ENCODE measurements at places on chromosomes 16 and 17.
A peak's percentile ranks its signal among the peaks of the same experiment; 100 is the strongest.

GRCh38 chr16:88743693-88744576 is 37.6 kb downstream of the CTU2 start:
- DNase-seq, result peak; percentile 30

DNA sequence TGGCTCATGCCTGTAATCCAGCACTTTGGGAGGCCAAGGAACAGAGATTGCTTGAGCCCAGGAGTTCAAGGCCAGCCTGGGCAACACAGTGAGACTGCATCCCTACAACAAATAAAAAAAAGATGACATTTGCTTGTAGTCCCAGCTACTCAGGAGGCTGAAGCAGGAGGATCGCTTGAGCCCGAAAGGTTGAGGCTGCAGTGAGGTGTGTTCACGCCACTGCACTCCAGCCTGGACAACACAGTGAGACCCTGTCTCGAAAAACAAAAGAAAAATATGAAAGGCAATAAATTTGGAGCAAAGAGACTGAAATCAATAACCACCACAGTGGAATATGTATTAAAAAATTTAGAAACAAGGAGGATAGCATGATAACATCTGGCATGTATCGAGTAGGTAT is 143.8 kb upstream of the RBL2 start:
- no peak for DNase-seq

- no peak for DNase-seq
These were observed 17.2 kb downstream of the TMEM114 start for GRCh38 chr16:8572919-8573724.

- DNase-seq, result no peak
These were observed 61.4 kb downstream of the ZNF18 start for GRCh38 chr17:11935734-11936406.

DNA sequence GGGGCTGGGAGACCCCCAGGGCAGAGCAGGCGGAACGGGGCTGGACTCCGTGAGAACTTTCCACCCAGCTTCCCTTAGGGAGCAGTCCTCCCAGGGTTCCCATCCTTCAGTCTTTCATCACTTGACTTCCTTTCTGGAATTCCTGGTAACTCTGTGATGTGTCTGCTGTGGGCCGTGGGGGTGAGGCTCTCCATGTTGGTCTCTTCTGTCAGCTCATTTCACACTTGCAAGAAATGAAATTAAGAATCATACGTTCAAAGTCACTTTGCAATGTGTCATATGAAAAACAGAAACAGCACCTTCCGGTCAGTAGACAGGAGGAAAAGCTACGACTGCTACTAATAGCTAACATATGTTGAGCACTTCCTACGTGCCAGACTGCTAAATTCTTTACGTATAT is 5.4 kb upstream of the BBS2 start:
- DNase-seq, result no peak

DNA sequence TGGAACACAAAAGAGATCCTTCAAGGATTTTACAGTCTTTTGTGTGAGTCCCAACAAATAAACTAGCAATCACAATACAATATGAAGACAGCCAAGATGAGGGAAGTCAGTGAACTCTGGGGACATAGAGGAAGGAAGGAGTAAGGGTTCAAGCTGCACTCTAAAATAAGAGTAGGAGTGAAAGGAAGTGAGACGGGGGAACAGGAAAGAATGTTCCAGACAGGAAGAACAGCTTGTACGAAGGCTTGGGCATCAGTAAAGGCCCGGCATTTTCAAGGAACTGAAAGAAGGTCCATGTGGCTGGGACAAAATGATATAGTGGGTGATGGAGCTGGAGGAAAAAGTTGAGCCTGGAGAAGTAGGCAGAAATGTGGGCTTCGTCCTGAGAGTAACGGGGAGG is 4.5 kb downstream of the CCL17 start:
- no peak for DNase-seq

DNA sequence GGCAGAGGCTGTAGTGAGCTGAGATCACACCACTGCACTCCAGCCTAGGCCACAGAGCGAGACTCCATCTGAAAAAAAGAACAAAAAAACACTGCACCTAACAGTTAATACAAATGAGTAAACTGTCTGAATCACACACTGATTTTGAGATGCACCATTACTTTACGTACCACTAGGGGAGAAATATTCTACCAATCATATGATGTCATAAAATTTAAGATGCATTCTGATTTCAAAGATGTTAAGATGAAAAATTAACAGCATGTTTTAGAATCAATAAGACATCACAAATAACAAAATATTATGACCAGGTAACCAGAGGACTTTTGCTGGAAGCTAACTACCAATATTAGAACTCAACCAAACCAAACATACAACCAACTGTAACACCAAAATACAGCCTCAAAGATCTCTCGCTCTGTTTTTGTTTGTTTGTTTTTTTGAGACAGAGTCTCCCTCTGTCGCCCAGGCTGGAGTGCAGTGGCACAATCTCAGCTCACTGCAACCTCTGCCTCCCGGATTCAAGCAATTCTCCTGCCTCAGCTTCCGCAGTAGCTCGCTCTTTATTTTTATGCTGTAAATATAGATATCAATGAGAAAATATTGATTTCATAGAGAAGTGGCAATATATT is 31.6 kb downstream of the GLG1 start:
- DNase-seq, result no peak

DNA sequence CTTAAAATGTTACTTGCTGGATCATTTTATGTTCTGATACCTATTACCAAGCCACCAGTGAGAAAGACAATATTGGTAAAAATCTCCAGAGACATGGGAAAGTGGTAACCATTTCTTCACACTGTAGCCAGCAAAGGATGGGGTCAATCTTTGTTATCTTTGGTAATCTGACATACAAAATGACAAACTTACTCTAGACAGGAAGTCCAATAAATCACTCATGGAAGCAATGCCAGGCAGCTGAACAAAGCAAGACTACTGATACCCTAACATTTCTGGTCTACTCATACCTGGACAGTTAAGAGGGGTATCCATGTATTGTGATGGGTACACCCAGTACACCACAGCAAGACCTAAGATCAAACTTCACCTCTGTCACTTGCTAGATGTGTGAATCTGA is 19.0 kb downstream of the GRB2 start:
- DNase-seq, result no peak

GRCh38 chr16:31286421-31287032 is 26.8 kb downstream of the ITGAM start:
- DNase-seq, result no peak

GRCh38 chr17:35801583-35802224 is 6.3 kb upstream of the MMP28 start:
- peak; percentile 47 for DNase-seq

DNA sequence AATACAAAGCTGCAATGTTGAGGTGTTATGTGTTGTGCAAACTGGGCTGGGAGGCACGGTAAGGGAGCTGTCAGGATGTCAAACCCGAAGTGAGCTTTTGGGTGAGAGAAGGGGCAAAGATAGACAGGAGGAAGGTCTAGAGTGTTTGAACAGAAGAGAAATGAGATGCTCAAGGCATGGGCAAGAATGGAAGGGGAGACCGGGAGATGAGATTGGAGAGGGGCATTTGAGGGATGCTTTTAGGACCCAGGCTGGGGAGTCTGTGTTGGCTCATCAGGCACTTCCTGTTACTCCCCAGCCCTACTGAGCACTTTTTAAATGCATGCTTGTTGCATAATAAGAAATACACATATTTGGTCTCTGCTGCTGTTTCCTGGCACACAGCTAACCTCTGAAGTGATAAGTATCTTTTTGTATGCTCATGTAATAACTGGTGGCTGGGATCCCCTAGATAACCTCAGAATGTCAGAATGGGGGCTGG is 13.7 kb downstream of the UNC45B start:
- DNase-seq, result no peak

DNA sequence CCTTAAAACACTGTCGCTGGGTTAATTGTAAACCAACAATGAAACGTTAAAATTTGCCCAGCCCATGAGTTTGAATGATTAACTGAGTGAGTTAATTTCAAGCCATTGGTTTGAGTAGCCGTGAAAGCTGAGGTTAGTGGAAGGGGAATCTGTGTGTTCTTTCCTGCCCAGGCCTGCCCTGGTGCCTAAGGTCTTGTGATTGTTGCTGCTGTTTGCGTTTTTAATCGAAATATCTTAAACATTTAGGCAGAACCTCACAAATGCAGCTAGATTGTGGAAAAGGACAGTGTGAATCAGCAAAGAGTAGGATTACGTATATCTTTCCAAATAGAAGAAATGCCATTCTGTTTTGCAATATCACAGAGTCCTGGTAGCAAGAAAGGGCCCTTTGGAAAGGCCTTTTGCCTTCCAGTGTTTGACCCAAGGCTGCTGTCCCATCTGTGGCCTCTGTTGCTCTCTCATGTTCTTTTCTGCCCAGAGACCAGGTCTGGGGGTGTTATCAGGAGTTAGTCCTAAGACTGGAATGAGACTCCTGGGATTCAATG is 113.8 kb downstream of the MSI2 start:
- DNase-seq, result no peak

DNA sequence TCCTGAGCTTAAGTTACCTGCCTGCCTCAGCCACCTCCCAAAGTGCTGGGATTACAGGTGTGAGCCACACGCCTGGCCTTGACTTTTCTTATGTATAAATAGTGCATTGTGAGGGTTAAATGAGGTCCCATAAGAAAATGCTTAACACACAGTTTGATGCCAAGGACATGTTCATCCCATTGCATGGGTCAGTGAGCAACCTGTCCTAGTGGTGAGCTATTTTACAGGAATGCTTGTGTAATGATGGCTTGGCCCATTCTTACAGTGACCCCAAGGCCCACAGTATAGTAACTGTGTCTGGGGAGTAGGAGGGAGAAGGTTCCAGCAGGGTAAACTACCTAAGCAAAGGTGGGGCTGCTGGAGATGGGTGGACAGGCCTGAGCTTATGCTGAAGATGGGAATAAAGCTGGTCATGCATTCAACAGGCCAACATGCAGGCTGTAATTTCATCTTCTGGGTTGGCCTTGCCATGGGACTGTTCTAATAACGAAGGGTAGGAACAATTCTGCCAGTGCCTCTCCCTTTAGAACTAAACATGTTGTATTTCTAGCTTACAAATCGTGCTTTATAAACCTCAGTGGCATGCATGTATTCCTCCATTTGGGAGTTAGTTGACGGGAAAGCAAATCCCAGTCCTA is 6.2 kb downstream of the ACSF2 start:
- no peak for DNase-seq

DNA sequence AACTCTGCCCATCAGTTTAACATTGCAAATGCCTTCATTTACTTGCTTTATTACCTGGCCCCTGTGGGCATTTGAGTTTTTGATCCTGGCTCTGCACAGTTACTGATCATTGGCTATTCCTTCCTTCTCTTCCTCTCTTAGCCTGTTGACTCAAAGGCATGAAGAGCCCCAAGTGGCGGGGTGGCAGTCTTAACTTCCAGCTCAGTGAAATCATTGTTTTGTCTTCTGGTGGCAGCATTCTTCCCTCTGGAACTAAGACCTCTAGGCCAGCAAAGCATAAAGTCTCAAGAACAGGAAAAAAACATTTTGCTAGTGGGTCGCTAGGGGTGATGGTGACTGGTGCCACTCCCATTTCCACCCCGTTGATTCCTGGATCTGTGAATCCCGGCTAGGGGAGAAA is 52.3 kb upstream of the MRTFB start:
- no peak for DNase-seq

DNA sequence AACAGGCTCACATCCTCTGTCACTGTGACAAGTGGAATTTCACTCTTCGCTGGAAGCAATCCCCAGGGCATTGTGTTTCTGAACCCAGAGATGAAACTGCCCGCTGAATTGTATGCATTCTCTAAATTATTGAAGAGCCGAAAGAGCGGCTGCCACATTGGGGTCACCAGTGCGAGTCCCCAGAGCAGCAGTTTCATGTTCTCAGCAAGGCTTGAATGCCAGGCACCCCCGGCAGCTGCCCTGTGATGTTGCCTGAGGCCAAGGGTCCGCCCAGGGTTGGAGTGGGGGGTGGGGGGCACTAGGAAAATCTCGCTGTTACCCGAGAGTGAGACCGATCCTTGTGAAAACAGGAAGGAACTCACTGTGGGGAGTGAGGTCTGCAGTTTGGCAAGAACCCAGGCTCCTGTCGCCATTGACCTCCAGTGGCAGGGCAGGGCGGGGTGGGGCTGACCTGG is 20.7 kb upstream of the BCAR1 start:
- no peak for DNase-seq

DNA sequence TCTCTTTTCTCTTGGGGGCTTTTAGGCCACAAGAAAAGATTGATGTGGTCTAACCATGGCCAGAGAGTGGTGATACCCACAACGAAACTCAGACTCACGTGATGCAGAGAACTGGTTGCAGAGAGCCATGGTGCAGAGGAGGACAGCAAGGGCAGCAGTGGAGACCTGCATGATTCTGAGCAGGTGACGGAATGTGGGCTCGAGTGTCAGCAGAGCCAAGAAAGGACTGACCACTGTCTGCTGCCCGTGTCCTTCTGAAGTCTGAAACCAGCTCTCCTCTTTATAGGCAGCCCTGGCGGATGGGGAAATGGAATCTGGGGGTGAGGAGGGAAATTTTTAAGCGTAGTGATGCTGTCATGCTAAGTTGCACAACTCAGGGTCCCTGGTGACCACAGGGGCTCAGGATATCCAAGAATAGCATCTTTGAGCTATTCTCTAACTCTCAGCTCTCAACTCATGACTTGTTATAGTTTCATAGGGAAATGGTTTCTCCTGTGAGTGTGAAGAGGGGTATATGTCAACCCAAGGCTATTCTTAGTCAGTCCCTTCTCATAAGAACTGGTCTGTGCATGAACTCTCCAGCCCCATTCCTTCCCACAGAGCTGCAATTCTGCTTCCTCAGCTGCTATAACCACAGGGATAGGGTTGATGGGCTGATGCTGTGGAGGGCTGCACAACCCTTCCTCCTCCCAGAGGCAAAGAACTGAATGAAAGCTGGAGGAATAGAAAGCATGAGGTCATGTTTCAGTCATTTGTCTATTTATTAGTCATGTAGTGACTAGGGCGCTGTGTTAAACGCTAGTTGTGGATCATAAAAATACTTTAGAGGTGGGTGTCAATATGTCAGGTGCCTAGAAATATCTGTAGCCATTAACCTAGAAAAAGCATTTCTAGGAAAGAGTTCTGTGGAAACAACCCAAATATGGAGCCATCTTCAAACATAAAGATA is at the start of gene CCL3:
CCL3 (minus strand) TSS at position 256 of the 949 bp plus-strand sequence; CDS start at position 171, 85 bp downstream.
- peak; percentile 17 for DNase-seq

- DNase-seq, result no peak
These were observed 5.8 kb upstream of the RAI1 start for GRCh38 chr17:17675416-17675815.

- DNase-seq, result no peak
These were observed 95.7 kb downstream of the CACNG1 start for GRCh38 chr17:67139784-67140665.

- no peak for DNase-seq
These were observed 34.6 kb upstream of the ALDH3A2 start for GRCh38 chr17:19613979-19614378.

- no peak for DNase-seq
These were observed 273.9 kb upstream of the MAF start for GRCh38 chr16:79874391-79874790.

Measured in C1 segment of cervical spinal cord (tissue), 14 donors.